Stomach (tissue), 19 donors: ENCODE measurements at places on chromosomes 4 and X. TPM values are rescaled to one million over a fixed set of nuclear protein-coding genes. Genes with fewer than 3 reads are reported as not detected.
A peak's percentile ranks its signal among the peaks of the same experiment; 100 is the strongest.

GRCh38 chr4:72951147-72951546, 118.4 kb downstream of the COX18 start:
- DNase-seq = no peak

GRCh38 chr4:114302472-114302871, 296.1 kb upstream of the UGT8 start:
- no peak for DNase-seq

DNA sequence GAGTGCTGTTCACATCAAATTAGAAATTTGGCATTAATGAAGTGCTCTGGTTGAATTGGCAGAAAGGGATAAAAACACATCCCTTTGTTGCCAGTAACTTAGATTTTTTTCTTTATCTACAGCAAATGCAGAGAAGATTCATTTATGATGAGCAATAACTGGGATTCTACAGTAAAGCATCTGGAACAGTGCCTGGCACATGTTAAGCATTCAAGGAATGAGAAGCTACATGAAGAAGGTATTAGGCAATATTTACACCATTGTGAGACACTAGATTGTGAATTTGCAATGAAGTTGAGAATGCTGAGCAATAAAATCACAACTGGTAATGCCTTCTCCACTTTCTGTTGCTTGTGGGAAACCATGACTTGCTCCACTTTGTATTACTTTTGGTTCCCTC, 33.5 kb downstream of the PCDH19 start:
- no peak for DNase-seq

- no peak for DNase-seq
Measured at GRCh38 chr4:25696409-25696808, 40.8 kb downstream of the SLC34A2 start.

- DNase-seq = no peak
Measured at GRCh38 chr4:88819818-88820697, 122.4 kb upstream of the NAP1L5 start.

DNA sequence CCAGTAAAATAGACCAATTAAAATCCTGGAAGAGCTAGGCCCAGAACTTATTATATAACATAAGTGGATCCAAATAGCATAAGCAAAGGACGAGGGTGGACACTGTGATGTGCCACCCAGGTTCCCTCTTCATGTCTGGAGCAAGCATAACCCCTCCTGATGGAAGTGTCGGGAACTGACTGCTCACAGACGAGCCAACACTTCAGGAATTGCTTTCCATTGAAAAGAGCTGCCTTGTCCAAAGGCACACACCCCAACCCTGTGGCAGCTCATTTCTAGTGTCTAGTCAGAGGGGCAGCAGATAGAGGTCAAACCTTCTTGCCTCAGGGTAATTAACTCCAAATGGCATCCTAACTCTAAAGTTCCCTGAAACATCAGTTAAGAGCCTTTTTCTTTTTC, 15.3 kb downstream of the DDIT4L start:
- no peak for DNase-seq

GRCh38 chr4:3071811-3072210, 2.5 kb downstream of the HTT-AS start:
- no peak for DNase-seq

DNA sequence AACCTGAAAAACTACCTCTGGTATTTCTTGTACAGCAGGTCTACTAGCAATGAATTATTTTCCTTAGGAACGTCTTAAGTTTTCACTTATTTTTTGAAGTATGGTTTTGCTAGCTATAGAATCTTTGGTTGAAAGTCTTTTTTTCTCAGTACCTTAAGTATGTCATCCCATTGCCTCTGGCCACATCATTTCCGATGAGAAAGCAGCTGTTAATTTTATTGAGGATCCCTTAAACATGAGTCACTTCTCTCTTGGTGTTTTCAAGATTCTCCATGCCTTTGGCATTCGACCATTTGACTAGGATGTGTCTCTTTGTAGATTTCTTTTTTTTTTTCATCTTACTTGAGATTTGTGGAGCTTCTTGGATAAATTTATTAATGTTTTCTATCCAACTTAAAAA, 803.8 kb upstream of the AMOT start:
- DNase-seq = no peak

- no peak for DNase-seq
Measured at GRCh38 chr4:4677556-4678522, 136.0 kb upstream of the STX18 start.

DNA sequence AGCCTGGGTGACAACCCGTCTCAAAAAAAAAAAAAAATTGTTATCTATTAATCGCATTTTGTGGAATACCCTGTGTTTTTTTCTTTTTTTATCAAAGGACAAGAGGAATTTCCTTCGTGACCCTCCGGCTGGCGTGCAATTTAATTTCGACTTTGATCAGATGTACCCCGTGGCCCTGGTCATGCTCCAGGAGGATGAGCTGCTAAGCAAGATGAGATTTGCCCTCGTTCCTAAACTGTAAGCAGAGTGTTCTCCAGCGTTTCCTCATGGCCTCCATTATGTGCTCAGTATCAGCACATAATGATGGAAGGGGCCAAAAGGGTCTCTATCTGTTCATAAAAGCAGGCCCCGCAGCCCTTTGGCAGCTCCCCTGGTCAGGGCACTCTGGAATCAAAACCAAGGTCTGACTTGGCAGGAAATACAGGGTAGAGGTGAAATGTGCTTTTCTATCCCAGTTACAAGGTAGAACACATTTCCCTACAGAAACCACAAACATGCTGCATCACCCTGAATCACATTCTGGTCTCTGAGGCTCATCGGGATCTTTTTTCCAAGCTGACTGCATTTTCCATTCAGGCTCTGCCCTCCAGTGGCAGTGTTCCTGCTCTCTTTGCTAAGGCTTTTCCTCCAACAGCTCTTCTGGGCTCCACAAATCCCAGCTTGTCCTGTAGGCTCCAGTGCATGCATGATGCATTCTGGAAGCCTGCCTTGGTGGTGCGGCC, 24.4 kb downstream of the SYAP1 start:
- DNase-seq = no peak

- no peak for DNase-seq
Measured at GRCh38 chr4:42341518-42342026, 55.7 kb upstream of the SHISA3 start.

- no peak for DNase-seq
Measured at GRCh38 chr4:80144676-80145470, 52.4 kb upstream of the PRDM8 start.

DNA sequence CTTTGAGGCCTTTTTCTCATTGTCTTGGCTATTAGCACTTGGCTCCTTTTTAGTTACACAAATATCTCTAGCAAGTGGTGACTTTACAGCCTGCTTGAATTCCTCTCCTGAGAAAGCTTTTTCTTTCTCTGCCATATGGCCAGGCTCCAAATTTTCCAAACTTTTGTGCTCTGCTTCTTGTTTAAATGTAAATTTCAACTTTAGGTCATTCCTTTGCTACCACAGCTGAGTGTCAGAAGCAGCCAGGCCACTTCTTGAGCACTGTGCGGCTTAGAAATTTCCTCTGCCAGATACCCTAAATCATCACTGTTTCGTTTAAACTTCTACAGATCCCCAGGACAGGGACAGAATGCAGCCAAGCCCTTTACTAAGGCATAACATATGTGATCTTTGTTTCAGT, 222.4 kb downstream of the FBXO8 start:
- DNase-seq = no peak

DNA sequence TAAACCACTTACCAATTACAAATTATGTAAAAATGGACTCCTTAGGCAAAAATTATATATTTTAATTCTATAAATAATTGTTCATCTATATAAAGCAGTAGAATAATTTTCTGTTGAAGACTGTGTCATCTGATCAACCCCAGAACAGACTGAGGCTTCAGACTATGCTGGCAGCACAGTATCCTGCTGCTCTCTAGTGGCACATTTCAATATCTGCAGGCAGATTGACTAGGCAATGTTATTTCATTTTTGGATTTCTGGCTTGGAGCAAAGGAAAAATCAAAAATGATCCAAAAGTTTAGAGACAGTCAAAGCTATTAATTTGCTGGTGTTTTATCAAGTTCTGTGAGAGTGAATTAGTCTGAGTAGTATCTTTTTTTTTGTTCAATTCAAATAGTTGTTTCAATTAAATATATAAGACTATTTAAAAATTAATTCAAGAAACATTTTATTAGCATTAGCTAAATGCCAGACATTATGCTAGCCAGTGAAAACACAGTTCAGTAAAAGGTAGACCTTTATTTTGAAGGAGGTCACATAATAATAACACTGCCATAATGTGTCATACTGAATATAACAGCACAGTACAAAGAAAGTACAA, 21.3 kb upstream of the SULT1E1 start:
- DNase-seq = peak; percentile 80

DNA sequence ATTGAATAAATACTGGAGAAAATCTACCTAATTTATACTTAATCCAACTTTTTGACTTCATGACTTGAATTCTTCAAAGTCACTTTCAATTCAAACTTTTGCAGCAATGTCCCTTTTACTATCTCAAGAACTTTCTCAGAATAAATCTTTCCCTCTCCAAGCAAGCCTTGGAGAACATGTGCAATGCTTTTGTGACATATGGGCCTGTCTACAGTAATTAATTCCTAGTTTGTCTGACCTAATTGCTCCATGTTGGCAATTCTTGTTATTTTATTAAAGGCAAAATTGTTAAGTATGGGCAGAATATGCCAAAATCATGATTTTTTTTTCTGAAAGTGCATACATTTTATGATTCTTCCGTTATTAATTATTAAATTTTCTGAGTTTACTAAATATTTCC, 1115.3 kb downstream of the PDHA2 start:
- DNase-seq = no peak

DNA sequence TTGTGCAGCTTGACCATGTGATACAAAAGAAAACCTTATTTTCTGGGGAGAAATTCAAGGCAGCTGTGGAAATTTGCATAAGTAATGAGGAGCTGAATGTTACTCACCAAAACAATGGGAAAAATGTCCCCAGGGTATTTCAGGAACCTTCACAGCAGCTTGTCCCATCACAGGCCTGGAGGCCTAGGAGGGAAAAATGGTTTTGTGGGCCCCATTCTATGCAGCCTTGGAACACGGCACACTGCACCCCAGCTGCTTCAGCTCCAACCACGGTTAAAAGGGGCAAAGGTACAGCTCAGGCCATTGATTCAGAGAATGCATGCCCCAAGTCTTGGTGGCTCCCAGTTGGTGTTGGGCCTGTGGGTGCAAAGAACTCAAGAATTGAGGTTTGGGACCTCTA, 216.1 kb downstream of the MAGEE1 start:
- no peak for DNase-seq

DNA sequence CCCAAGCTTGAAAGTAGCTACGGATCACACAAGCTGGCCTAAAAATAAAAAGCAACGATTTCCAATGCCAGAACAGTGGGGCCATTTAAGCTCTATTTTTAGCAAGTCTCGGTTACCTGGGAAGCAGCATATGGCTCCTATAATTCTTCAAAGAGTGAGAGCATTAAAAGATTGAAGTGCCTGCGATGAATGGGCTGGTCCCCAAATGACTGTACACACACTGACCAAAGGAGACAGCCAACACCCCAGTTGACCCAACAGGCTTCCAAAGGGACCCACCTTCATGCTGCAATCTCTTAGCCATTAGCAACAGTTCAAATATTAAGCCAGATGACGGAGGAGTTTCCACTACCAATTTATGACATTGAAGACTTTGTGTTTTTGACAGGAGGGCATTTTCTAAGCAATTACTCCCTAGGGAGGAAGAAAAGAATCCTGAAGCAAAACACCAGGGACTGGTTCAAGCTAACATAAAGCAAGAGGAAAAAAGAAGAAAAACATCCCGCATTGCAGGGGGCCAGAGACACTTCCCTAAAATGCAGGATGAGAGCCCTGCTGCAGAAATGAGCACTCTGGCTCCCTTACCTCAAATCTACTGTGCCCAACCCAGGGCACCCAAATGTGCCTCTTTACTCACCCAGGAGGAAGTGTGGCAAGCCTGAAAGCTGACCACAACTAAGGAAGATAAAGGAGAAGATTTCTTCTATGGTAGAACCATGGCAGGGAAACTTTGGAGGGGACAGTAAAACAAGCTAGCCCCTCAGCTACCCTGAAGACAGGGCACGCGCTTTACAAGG, 21.6 kb downstream of the SH3KBP1 start:
- DNase-seq = no peak

DNA sequence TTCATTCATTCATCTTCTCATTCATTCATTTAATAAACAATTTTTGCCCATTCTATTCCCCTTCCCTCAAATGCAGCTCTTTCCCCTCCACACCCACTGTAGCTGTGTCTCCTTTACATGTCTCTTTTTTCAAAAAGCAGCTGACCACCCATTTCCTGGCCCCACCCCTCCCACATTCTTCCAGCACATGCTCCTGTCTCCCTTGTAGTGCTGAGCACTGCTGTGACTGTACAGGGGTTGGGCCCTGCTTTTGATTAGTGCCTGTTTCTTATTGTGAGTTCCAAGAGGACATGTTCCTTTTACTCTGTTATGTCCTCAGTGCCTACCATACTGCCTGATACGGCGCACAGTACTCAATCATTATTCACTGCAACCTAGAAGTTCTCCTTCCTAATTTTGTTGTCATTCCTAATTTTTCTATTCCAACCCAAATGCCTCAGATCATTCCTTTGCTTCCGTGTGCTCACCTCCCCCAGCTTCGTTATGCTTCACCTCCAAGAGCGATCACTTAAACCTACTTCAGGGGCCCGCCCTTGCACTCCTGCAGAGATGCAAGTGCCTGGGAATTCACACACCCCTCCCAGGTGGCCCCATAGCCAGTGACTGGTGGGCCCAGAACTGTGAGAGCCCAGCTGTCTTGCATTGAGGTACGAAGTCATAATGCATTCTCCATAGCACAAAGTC, 152.2 kb downstream of the STK32B start:
- DNase-seq = no peak

- DNase-seq = no peak
Measured at GRCh38 chr4:17098401-17098800, 200.0 kb upstream of the LDB2 start.

- peak; percentile 80 for DNase-seq
Measured at GRCh38 chr4:159946983-159947615, 844.2 kb downstream of the RAPGEF2 start.

GRCh38 chr4:8340781-8341241, 71.3 kb downstream of the HTRA3 start:
- DNase-seq = peak; percentile 93

- no peak for DNase-seq
Measured at GRCh38 chrX:123917069-123917468, 44.4 kb upstream of the STAG2 start.

DNA sequence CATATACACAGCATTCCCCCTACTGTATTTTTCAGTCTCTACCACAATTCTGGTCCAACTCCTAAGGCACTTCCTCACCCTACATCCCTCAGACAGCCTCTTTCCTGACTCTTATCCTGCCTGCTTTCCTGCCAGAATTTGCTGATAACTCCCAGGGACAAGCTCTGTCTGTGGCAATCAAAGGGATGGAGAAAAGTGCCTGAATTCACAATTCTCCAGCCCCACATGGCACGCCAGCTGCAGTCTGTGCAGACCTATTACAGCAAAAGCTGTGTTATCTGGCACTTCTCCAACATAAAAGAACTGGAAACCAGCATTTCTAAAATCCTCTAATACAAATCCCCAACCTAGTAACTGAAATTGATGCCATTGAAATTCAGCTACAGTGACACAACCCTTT, 404.8 kb downstream of the KLHL13 start:
- DNase-seq = peak; percentile 8

The PDZD4 gene
- 5.0 TPM for total RNA-seq

The CDKN2AIP gene
- total RNA-seq = 37.9 TPM

The MAGEA8 gene
- total RNA-seq = not detected

The TKTL1 gene
- total RNA-seq = not detected

The RBMXL3 gene
- total RNA-seq = not detected

The BGN gene
- 64.3 TPM for total RNA-seq
